ENCODE measurements at places on chromosomes 6 and 20.

- no peak for DNase-seq
Observed at GRCh38 chr20:58233881-58234528, 5.6 kb upstream of the ANKRD60 start.

GRCh38 chr6:112037783-112038216, 16.1 kb upstream of the CCN6 start:
- peak; percentile 95 for DNase-seq

GRCh38 chr6:144434308-144434990, 149.3 kb downstream of the UTRN start:
- DNase-seq = peak; percentile 88

- DNase-seq = no peak
Observed at GRCh38 chr6:25227854-25228253, 51.3 kb upstream of the CARMIL1 start.

GRCh38 chr6:135994857-135995544, 143.5 kb downstream of the PDE7B start:
- peak; percentile 79 for DNase-seq

DNA sequence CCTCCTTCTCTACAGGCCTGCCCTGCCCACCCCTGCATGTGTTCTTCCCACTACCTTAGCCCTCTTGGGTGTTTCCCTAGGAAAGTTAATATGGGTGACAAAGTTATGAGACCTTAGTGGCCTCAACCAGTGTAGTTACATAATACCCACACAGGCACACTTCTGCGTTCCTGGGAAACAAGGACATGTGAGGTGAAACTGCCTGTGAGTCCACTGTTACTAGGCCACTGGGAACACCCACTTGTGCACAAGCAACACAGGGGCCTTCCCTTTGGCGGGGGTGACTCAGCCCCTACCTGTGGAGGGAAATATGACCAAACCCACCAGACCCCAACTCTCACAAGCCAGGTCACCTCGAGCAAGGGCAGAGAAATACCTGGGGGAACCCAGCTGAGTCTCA, 12.8 kb downstream of the PI16 start:
- DNase-seq = no peak

- no peak for DNase-seq
Observed at GRCh38 chr6:95248499-95248898, 328.8 kb upstream of the MANEA start.

DNA sequence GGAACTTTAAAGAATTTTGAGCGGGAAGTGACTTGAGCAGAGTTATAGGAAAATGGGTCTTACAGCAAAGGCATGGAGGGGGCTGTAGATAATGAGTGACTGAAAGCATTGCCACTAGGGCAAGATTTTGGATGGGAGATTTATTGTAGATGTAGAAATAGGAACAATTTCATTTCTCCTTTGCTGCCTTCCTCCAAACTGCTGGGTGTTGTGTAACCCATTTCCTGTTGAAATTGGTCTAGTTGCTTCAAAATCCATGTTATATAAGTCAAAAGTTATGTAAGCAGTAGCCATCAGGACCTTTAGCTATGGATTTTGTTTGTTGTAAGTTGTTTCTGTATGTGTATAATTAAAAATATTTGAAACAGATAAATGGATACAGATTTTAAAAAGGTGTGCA, 11.1 kb downstream of the YWHAB start:
- peak; percentile 74 for DNase-seq

- no peak for DNase-seq
Observed at GRCh38 chr6:140182821-140183220, 808.4 kb upstream of the CITED2 start.

GRCh38 chr20:19016140-19016497, 196.3 kb upstream of the SLC24A3 start:
- no peak for DNase-seq

DNA sequence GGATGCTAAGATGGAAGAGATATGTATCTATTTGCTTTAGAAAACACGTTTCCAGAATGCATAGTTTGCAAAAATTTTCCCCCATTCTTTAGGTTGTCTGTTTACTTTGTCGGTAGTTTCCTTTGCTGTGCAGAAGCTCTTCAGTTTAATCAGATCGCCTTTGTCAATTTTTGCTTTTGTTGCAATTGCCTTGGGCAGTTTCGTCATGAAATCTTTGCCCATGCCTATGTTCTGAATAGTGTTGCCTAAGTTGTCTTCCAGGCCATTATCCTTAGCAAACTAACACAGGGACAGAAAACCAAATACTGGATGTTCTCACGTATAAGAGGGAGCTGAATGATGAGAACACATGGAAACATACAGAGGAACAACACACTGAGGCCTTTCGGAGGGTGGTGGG, 454.2 kb upstream of the SLC35B3 start:
- no peak for DNase-seq

GRCh38 chr6:114301596-114302219, 41.1 kb downstream of the HS3ST5 start:
- DNase-seq = no peak

DNA sequence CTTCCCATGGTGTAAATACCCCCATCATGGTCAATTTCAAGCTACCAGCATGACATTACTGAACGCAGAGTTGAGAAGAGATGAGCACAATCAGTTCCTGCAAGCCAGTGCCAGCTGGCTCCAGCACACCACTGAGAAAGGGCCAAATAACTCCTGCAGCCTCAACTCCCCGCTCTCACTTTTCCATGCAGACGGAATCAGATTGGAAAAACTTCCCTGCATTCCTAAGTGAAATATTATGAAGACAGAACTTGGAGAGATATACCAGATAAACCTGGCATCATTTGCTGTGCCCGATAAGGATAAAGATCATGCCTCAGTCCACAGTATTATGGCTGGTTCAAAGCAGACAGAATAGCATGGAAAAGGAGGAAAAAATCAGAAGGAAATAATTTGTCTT, 56.7 kb downstream of the FILIP1 start:
- no peak for DNase-seq

DNA sequence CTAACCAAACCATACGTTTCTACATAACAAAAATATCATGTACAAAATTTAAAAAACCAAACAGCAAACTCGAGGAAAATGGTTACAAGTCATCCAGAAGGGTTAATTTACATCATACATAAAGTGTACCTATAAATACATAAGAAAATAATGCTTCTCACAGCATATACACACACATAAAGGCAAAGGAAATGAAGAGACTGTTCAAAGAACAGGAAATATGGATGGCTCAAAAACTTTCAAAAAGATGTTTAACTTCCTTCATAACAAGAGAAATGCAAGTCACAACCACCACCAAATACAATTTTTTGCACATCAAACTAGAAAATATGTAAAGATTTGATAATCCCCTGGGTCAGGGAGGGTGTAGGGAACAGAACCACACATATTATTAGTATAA, 7.5 kb downstream of the SLC22A23 start:
- no peak for DNase-seq

DNA sequence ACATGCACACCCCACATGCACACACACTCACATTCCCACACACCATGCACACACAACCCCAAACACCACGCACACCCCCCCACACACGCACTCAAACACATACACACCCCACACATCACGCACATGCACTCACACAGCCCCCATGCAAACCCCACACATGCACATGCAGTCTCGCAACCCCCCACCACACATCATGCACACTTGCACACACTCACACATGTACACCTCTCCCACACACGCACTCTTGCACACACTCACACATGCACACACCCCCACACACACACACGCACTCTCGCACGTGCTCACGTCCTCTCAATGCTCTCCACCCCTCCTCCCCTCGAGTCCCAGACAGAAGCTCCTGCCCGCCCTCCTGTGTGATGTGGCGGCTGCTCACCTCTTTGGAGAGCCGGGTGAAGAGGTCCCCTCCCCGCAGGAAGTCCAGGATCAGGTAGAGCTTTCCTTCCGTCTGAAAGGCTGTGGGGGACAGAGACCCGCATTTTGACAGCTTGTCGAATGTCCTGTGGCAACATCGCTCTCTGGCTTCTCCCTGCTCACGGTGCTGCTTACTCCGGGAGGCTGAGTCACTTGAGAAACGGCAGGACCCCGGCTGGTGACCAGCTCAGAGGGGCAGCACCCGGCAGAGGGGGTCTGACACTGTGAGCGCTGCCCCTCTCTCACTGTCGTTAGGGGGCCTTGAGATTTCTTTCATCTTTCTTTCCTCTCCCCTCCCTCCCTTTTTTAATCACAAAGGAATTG, 78.5 kb downstream of the RAMACL start:
- DNase-seq = no peak

- no peak for DNase-seq
Observed at GRCh38 chr6:79180052-79180451, 54.4 kb downstream of the HMGN3 start.

GRCh38 chr6:40887079-40887791, 151.8 kb downstream of the UNC5CL start:
- DNase-seq = no peak

DNA sequence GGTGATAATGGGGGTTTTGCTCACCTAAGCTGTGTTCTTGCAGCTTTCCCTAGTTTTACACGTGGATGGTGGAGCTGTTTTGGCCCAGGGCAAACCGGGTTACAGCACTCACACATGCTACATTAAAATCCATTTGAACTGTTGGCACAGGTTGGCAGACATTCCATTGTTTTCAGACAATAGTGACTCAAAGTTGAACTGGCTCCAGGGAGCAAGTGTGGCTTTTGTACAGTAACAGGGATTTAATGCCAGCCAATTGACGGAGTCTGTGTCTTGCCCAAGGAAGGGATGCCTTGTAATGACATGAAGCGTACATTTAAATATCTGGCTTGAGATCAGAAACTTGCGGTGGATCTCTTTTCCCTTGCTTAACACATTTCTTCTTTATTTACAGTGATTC, 183.1 kb downstream of the DTNBP1 start:
- no peak for DNase-seq

DNA sequence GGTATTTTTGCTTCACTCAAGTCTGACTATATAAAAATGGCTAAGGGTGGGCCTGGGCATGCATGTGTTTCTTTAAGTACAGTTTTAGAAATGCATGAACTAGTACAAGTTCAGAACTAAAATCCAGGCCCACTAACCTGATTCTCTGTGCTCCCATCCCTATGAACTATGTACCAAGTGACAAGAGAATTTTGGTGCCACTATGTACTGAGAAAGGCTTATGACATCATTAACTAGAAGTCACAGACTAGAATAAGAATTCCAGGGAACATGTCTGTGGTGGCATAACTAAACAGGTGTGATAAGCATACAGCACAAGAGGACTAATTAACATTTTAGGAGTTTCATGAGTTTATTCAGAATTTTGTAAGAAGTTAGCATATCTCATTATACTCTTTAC, 16.1 kb downstream of the TENT5A start:
- no peak for DNase-seq

- no peak for DNase-seq
Observed at GRCh38 chr6:141877275-141877983, 255.3 kb upstream of the GJE1 start.

GRCh38 chr6:145836772-145837171, 22.2 kb upstream of the FBXO30 start:
- no peak for DNase-seq

DNA sequence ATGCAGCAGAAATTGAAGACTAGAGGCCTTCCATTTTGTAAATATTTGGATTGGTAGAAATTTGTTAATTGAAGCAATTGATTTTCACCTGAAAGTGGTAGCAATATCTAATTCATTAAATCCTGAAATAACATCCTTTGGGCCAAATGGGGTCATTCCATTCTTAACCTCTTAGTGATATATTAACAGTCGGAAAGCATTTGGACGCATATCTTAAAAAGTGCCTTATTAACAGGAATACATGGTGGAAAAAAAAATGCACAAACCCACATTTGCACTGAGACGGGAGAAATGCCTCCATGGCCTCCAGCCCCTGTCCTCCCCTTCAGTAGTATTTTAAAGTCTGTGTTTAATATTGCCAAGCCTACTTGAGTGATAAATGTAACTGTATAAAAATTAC, 205.5 kb downstream of the TFAP2B start:
- DNase-seq = no peak

- DNase-seq = peak; percentile 48
Observed at GRCh38 chr6:124294574-124295200, 491.0 kb downstream of the NKAIN2 start.

DNA sequence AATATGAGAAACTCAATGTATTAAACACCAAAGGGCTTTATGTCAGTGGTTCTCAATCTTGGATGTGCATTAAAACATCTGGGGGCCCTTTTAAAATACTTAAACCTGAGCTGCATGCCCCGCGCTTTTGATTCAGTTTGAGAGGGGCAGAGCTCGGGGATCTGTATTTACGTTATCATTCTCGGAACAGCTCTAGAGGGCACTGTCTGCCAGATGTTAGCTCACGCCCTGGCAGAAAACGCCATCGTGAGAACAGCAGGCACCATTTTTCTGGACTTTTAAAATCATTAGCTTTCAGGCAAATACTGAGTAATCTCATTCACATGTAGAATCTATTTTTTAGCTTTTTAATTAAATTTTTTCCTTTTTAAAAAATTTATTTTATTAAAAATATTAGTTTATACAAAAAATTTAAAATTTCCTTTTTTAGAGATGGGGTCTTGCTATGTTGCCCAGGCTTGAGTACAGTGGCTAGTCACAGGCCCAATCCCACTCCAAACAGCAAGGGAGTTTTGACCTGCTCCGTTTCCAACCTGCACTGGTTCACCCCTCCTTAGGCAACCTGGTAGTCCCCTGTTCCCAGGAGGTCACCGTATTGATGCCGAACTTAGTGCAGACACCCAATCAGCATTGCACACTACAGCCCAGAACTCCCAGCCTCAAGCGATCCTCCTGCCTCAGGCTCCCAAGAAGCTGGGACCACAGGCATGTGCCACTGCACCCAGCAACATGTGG, 30.0 kb upstream of the ZNF133 start:
- no peak for DNase-seq

Measured in fibroblast of pulmonary artery (primary cell).